Stimulated activated CD4-positive, alpha-beta T cell treated with anti-CD3 and anti-CD28 coated beads, Interleukin-1b, Interleukin-23, amount 100 ng/mL, for 1 hour (primary cell): ENCODE measurements at places on chromosomes 13 and 19.

DNA sequence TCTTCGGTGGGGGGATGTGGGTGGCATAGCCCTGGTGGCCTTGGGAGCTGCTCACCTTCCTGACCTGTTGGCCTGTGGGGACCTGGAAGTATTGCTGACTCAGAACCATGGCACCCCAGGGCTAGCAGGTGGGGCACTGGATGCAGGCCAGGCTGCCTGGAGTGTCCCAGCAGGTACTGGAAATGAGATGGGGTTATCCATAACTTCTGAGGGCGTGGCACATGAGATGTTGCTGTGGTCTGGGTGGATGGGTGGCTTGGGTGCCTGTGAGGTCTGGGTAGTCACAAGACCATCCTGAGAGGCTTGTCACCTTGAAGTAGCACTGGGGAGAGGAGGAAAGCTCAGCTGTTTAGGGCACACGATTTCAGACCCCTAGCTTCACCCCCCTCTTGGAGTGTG lies 636 bp upstream of the RNF225 start:
- no peak for DNase-seq

- DNase-seq = no peak
Measured at GRCh38 chr19:41626877-41627276, at the start of gene CEACAM4. Gene CEACAM4, minus strand, starts transcription at chr19:41627074. Its CDS starts 111 bp downstream, at chr19:41626963.

DNA sequence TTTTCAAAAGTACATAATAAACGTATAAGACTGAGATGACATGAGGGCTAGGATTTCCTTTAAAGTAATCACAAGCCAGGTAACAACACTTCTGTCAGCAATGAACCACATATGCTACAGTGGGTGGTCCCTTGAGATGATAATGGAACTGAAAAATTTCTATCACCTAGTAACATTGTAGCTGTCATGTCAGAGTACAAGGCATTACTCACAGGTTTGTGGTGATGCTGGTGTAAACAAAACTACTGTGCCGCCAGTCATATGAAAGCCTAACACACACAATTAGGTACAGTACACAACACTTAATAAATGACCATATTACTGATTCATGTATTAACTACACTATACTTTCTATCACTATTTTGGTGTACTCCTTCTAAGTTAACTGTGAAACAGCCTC lies 36.8 kb downstream of the MIPEP start:
- no peak for DNase-seq

DNA sequence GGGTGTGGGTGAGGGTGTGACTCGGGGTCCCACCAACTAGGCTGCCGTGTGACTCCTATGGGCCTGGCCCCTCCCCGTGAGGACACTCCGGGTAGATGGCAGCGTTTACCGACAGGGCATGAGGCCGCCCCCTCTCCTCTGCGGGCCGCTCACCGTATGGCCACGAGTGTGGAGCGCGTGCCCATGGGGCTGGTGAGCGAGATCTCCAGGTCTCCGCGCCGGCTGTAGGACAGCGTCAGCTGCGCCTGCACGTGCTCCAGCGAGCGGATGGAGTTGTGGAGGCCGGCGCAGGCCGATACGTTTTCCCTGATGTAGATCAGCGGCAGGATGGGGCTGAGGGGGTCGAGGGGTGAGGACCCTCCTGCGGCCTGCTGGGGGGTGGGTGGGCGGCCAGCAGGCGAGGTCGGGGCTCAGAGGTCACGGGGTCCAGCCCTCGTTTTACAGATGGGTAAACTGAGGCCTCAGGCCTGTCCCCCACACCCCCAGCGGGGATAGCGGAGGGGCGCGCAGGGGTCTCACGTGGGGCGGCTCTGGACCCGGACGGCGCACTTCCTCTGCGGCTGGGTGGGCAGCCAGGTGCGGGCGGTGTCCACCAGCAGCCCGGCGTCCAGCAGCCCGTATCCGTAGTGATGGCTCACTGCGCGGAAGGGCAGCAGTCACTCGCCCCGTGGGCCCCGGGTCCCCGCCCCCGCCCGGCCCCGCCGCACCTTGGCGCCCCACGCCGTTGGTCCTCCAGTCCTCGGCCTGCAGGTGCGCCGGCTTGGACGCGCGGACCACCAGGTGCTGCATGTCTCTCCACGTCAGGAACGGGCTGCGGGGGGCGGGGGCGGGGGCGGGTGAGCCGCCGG lies 4.3 kb upstream of the C19orf25 start:
- no peak for DNase-seq

GRCh38 chr13:23847497-23847896 lies 41.7 kb downstream of the MIPEP start:
- DNase-seq = no peak
